ENCODE measurements at places on chromosomes 1 and 21.

- no peak for DNase-seq
Observed at GRCh38 chr1:80533093-80533492, 1267.6 kb upstream of the ADGRL2 start.

GRCh38 chr21:42806509-42807140, 72.7 kb downstream of the WDR4 start:
- no peak for DNase-seq

DNA sequence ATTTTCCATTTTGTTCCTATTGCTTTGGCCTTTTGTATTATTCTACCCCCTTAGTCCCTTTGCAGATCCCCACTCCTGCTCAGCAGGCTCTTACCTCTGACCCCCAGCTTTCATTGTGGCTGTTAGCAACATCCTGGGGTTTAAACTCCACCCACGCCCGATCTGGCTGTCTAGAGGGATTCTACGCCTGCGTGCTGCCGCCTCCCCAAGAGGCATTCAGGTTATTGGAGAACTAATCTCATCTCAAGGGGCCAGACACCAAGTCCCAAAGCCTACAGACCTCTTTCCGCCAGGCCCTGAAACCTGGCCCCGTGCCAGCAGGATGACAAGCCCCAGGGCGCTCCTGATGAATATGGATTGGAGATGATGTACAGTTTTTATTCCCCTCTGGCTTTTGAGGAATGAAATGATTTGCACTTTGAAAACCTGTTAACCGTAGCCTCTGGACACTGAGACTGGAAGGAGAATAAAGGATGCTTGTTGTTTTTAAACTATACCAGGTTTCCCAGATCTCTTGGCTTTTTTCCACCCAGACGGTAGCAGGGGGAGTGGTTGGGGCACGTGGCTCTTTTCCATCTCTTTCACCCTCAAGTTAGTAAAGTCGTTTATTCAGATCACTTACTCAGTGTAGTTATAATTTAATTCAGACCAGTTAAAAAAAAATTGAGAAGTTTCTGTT, 14.5 kb upstream of the IKBKE start:
- DNase-seq, result no peak

DNA sequence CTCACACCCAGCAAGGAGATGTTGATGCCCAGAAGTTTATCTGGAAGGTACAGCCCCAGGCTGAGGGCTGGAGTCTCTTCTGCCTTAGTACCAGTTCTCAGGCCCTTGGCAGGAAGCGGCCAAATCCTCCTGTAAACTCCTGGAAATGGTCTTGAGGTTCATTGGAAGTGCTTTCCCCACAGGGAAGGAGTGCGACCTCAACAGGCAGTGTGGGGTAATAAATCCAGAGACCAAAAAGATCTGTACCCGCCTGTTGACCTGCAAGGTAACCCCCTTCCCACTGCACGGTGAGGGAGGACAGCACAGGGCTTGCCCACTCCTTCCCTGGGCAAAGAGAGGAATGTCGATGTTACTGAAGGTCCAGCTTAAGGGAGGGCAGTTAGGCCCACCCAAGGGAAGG, 4.5 kb downstream of the ATXN7L2 start:
- DNase-seq, result no peak

GRCh38 chr1:151970626-151971025, 23.0 kb downstream of the S100A10 start:
- DNase-seq, result no peak

Data from HCT116 (cell line).